ENCODE measurements at places on chromosomes 7 and 10.

DNA sequence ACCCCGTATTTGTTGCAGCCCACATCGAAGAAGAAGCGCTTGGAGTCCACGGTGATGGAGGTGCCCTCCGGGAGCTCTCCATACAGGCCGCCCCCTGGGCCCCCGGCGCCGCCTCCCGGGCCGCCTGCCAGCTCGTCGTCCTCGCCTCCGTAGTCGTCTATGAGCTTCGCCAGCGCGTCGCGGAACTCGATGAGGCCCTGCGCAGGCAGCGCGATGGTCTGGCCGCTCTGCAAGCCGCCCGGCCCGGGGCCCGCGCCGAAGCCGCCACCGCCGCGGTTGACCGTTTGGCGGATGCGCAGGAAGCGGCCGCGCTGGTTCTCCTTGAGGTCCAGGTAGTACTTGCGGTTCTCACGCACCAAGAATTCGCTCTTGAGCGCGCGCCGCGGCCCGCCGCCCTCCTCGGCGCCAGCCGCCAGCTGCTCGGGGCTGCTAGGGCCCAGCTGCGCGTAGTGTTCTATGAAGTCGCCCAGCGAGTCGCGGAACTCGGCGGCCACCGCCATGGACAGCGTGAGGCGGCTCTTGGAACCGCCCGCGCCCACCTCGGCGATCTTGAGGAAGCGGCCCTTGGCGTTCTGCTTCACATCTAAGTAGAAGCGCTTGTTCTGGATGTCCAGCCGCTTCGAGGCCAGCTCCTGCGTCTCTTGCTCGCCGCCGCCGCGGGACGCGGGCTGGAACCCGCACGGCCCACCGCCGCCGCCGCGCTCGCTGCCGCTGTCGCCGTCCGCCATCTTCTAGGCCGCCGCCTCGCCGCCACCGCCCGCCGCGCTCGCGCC is 523 bp downstream of the PURB start:
- no peak for DNase-seq

- DNase-seq: no peak
Measured at GRCh38 chr7:111229181-111229740, 138.3 kb downstream of the LRRN3 start.

DNA sequence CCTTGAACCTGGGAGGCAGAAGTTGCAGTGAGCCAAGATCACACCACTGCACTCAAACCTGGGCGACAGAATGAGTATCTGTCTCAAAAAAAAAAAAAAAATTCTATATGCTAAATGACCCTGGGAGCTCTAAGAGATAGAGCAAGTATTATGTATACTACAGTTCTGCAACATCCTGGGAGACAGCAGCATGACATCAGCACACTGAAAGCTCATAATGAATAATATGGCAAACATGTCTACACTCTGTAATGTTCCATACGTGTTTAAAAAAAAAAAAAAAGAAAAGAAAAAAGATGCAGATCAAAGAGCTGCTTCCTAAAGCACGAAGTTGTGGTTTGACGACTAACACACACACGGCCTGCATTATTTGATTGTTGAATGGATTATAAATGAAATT is 72.5 kb downstream of the CUL2 start:
- no peak for DNase-seq

GRCh38 chr7:148410905-148411304 is 179.7 kb upstream of the C7orf33 start:
- no peak for DNase-seq

- DNase-seq: no peak
Measured at GRCh38 chr7:518630-519483, 789 bp downstream of the PDGFA start.

DNA sequence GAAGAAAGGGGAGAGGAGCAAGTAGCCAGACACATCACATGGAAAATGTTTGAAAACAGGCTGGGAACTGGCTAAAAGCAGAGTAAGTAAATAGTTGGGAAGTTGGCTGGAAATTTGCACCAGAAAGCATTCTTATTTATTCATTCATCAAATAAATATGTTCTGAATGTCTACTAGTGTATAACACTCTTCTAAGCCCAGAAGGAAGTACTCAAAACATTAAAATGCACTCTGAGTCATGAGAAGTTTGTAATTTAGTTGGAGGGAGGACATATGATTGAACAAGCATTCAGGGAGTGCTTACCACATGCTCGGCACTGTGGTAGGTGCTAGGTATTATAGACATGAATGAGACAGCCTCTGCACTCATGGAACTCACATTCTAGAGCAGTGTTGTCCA is 37.0 kb upstream of the CNNM1 start:
- no peak for DNase-seq

GRCh38 chr10:55500931-55501559 is 700.0 kb upstream of the PCDH15 start:
- DNase-seq: no peak

GRCh38 chr7:151843181-151843580 is 33.7 kb downstream of the PRKAG2 start:
- no peak for DNase-seq

DNA sequence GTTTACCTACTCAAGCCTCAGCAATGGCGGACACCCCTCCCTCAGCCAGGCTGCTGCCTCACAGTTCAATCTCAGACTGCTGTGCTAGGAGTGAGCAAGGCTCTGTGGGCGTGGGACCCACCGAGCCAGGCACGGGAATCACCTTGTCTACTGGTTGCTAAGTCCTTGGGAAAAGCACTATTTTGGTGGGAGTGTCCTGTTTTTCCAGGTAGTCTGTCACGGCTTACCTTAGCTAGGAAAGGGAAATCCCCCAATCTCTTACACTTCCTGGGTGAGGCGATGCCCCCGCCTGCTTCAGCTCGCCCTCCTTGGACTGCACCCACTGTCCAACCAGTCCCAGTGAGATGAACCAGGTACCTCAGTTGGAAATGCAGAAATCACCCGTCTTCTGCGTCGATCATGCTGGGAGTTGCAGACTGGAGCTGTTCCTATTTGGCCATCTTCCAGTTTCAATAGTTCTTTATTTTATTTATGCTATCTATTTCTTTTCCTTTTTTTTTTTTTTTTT is at the start of gene HYAL4:
TSS of gene HYAL4 (plus strand) at position 458 of the 508 bp plus-strand sequence. CDS start 23,105 bp downstream, outside the sequence.
- no peak for DNase-seq

- DNase-seq: no peak
Measured at GRCh38 chr7:111841596-111842205, 279.4 kb upstream of the IMMP2L start.

DNA sequence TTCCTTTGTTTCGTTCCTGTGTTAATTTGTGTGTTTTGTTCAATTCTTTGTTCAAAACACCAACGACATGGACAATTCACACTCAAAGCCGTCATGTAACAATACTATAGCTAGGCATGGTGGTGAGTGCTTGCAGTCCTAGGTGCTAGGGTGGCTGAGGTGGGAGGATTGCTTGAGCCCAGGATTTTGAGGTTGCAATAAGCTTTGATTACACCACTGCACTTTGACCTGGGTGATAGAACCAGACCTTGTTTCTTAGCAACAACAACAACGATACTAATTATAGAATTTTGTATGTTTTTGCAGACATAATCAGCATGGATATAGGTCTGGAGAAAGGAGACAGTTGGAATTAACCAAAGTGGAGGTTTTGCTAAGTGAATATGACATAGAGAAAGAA is 936.2 kb downstream of the PCDH15 start:
- no peak for DNase-seq

GRCh38 chr7:211715-212058 is 19.3 kb downstream of the FAM20C start:
- no peak for DNase-seq

- DNase-seq: no peak
Measured at GRCh38 chr10:63977329-63977923, 456.2 kb downstream of the REEP3 start.

DNA sequence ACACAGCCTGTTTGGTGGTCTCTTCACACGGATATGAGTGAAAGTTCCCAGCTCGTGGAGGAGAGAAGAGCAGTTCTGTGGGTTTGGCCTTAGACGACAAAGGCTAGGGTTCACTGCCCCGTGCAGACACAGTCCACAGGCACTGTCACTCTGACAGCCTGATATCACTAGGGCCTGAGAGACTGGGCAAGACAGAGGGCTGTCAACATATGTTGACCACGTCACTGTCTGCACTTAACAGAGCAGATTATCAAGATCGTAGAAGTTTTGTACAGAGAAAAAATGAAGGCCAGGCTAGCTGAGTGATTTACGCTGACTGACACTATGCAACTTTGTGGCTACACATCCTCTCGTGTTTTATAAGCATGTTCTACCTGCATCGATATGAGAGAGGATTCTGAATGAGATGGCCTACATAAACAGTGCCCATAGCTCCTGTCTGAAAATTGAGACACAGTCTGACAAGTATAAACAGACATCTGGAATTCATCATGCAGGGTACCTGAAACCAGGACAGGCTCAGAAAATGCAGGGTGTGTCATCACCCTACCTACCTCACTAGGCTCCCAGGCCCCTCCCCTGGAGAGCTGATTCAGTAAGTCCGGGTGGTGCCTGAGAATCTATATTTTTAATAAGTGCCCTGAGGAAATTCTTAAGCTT is 120.0 kb downstream of the SGMS1 start:
- no peak for DNase-seq

DNA sequence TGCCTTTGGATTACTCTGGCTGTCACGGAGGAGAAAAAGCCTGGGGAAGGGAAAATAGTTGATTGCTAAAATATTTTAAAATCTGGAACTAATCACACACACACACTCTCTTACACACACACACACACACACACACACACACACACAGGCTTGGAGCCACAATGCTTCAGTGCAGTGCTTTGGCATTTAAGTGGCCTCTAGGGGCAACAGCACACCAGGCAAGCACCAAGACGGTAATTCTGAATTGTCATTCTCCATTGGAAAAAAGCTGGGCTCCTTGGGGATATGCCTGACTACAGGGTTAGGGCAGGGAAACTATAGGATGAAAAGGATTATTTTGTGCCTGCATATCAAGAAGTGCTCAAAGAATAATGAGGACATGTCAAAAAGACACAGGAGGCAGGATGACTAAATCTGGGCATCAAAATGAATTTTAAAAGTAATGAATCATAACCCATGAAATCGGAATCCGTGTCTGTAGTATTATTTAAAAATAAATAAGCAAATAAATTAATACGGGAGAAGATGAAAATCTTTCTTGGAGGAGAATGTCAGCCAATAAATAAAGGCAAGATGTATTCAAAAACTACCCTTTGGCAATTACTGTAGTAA is 30.4 kb upstream of the DDC start:
- DNase-seq: no peak
